ENCODE measurements at places on chromosomes 12 and 14. TPM values are rescaled to one million over a fixed set of nuclear protein-coding genes. Genes with fewer than 3 reads are reported as not detected.

DNA sequence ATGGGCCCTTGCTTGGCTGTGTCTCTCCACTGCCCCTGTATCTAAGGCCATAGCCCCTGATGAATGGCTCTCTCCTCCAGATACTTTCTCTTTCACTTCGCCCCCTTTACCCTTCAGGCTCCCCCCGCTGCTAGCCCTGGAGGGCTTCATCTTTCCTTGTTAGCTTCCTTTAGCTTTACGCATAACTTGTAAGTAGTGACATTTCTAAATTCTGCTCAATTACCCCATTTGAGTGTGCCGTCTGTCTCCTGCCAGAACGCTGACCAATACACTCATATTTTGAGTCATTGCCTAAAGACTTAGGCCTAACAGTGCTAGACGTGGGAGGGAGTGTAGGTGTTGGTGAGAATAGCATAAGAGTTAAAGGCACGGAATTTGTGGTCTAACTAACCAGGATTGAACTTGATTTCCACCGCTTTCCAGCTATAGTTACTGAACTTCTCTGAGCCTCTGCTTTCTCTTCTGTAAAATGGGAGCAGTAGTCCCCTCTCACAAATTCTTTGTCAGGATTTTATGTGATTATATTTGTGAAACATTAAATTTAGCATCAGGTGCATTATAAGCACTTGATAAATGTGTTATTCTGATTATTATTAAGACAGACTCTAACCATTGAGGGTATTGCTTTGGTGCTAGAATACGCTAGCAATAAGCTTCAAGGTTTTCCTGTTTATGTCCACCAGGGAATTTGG lies 129.3 kb downstream of the ZFP36L1 start:
- H3K4me3 ChIP-seq, result peak overlapping the region; percentile 34
- no peaks in the 10 kb centered on the region for H3K27me3 ChIP-seq
- peaks cover 53% of the 10 kb centered on the region for H3K4me1 ChIP-seq

DNA sequence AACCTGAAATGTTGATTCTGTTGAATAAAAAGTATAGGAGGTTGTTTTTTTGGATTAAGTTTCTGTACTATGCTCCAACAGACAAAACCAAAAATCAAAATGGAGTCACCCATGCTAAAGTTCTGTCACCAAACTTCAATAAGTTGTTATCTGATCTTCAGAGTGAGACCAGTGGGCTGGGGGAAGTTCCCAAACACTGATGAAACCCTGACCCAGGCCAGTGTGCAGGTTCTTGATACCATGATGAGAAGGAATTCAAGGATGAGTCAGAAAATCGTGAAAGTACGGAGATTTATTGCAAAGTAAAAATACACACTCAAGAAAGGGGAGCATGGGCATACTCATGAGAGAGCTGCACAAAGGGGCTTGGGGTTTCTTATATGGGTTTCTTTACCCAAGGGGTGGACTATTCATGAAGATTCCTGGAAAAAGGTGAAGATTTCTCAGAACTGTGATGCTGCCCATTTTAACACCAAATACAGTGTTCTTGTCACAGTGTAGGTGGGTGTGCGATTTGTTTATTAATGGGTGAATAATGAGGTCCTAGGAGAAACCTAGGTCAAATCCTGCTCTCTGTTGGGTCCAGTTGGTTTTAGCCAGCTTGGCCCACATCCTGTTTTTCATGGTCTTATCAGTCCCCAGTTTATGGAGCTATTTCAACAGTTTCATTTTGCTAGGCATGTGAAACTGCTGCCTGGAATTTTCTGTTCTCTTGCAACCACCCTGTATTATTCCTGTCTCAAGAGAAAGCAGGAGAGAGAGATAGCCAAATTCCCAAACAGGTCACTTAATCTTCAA lies 27.5 kb upstream of the DENND5B start:
- no peak overlapping the region for H3K4me3 ChIP-seq
- H3K27me3 ChIP-seq, result peaks cover 1% of the 10 kb centered on the region
- H3K27ac ChIP-seq, result no peak overlapping the region
- no peaks in the 10 kb centered on the region for H3K36me3 ChIP-seq

DNA sequence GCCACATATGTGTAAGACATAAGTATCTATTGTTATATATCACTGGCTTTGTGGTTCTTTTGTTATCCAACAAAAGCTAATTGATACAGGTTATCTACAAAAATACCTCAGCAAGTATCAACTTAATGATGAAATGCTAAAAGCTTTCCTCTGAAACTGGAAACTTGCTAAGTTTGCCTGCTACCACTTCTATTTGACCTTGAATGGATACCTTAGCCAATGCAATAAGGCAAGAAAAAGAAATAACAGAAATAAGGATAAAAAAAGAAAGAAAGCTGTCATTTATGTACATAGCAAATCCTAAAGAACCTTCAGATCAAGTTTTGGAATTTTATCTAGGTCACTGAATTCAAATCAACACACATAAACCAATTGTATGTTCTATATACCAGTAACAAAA lies 35.5 kb upstream of the RASSF3 start:
- no peak for DNase-seq
- peaks cover 4% of the 10 kb centered on the region for H3K4me1 ChIP-seq
- H3K36me3 ChIP-seq, result no peaks in the 10 kb centered on the region
- H3K4me3 ChIP-seq, result no peak overlapping the region

DNA sequence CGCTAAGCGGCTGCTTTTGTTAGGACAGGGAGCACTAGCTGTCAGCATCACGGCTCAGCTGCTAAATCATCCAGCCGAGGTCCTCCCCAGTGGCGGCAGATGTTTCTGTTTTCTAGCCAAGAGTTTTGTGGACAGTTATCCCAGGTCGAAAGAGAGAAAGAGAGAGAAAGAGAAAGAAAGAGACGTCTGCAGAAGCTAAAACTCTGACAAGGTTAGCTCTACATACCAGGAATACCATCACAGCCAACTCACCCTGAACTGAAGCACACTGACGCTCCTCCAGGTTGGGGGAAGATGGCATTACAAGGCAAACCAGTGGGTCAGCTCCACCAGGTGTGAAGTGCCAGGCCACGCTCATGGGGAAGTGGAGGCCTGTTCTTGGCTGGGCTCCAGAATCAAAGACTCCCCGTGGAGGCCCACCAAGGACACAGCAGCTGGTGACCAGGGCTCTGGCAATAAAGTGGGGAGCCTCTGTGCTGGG lies 64.9 kb upstream of the DICER1 start:
- H3K27ac ChIP-seq, result no peak overlapping the region
- H3K4me3 ChIP-seq, result no peak overlapping the region
- no peaks in the 10 kb centered on the region for H3K36me3 ChIP-seq
- H3K27me3 ChIP-seq, result no peaks in the 10 kb centered on the region
- DNase-seq, result no peak
- H3K4me1 ChIP-seq, result no peaks in the 10 kb centered on the region

DNA sequence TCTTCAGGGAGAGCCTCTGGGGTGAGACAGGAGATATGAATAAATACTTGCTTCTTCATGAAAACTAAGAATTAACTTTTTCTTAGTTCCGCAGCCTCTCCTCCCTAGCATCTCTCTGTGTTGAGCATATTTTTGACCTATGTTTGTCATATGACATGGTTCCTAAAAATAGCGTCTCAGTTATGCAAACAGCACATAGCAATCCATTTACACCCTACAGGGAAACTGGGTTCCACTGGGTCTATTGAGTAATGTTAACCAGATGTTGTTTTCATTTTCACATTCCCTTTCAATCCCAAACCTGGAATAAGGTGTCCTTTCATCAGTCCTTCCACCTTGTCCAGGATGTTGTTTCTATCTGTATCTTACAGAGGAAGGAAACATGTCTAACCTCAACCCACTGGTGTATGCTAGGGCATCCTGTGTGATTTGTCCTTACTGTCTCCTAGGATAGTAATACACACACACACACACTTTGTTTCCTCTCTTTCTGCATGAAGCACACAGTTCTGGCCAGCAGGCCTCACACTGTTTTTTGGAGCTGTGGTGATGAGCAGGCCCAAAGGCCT lies 1543.5 kb downstream of the AACS start:
- no peaks in the 10 kb centered on the region for H3K27me3 ChIP-seq
- no peak overlapping the region for H3K4me3 ChIP-seq
- H3K36me3 ChIP-seq, result no peaks in the 10 kb centered on the region
- no peak overlapping the region for H3K27ac ChIP-seq

DNA sequence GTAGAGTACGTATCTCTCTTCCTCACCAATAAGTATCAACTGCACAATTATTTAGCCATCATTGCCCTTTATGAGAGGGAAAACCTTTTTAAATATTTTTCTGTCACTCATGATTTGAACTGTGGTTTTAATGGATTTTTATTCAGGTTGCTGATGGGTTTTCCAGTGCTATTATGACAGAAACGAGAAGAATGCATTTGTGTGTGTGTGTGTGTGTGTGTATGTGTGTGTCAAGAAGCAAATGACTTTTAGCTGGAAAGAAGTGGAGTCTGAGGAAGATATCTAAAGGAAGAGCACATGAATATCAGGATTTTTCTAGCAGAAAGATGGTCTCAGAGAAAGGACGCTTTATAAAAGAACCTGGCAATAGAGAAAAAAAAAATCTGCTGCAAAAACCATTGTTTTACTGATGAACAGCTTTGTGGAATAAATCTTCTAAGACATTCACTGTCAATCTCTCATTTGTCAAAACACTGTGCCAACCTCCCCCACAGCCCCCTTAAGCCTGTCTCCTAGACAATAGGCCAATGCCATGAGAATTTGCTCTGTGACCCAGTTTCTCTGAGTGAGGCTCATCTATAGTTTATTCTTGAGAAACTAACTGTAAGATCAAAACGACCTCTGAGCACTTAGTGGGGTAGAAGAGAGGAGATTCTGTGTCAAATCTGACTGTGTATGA lies 417.7 kb downstream of the FLRT2 start:
- no peak for DNase-seq
- H3K27me3 ChIP-seq, result no peaks in the 10 kb centered on the region
- no peak overlapping the region for H3K4me3 ChIP-seq
- H3K27ac ChIP-seq, result no peak overlapping the region
- peaks cover 5% of the 10 kb centered on the region for H3K36me3 ChIP-seq

GRCh38 chr12:42284876-42285275 lies 41.0 kb downstream of the ZCRB1 start:
- H3K27me3 ChIP-seq, result peaks cover 2% of the 10 kb centered on the region
- no peak for DNase-seq
- no peaks in the 10 kb centered on the region for H3K36me3 ChIP-seq

- H3K27ac ChIP-seq, result no peak overlapping the region
- no peak for DNase-seq
- no peak overlapping the region for H3K4me3 ChIP-seq
- H3K4me1 ChIP-seq, result no peaks in the 10 kb centered on the region
Observed at GRCh38 chr12:101655393-101655792, 42.0 kb upstream of the CHPT1 start.

- H3K27me3 ChIP-seq, result no peaks in the 10 kb centered on the region
- peaks cover 43% of the 10 kb centered on the region for H3K36me3 ChIP-seq
- peak; percentile 49 for DNase-seq
- peak overlapping the region; percentile 76 for H3K27ac ChIP-seq
- peaks cover 61% of the 10 kb centered on the region for H3K4me1 ChIP-seq
Observed at GRCh38 chr14:105019861-105020814, 745 bp downstream of the CDCA4 start.

DNA sequence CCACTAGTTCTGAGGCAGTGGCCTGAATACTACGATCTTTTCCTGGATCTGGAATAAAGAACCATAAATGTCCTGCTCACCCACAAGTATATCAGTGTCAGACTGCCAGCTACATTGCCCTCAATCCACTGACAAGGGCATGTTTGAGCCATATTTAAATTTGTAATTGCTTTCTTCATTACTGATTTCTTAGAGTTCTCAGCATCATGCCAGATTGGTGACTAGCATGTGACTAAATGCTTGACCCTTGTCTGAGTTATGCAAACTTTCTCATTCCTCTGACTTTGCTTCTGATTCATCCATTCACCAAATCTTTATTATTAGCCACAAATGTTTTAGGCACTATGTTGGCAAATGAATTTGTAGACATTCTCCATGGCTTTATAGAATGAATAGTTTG lies 143.6 kb upstream of the SLC16A7 start:
- H3K27ac ChIP-seq, result no peak overlapping the region
- no peak for DNase-seq
- no peaks in the 10 kb centered on the region for H3K27me3 ChIP-seq
- no peaks in the 10 kb centered on the region for H3K4me1 ChIP-seq
- no peaks in the 10 kb centered on the region for H3K36me3 ChIP-seq
- H3K4me3 ChIP-seq, result no peak overlapping the region

GRCh38 chr12:100987552-100988521 lies 193.3 kb downstream of the ANO4 start:
- H3K27ac ChIP-seq, result no peak overlapping the region
- DNase-seq, result no peak
- H3K27me3 ChIP-seq, result no peaks in the 10 kb centered on the region
- no peak overlapping the region for H3K4me3 ChIP-seq
- peaks cover 3% of the 10 kb centered on the region for H3K4me1 ChIP-seq

DNA sequence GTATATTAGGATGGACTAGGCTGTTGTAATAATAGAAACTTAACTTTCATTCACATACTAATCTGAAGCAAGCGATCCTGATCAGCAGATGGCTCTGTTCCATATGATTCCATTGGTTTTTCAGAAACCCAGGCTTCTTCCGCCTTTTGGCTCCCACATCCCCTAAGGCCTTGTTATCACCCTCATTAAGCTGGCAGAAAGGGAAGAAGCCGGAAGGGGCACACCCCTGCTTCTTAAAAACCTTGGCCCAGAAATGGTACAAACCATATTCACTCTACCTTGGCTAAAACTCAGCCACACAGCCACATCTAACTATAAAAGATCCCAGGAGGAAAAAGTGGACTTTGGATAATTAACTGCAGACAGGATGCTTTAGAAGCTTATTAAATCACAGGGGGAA lies 329.2 kb downstream of the PCNX1 start:
- H3K4me1 ChIP-seq, result peaks cover 5% of the 10 kb centered on the region
- no peak overlapping the region for H3K27ac ChIP-seq
- no peak overlapping the region for H3K4me3 ChIP-seq
- H3K27me3 ChIP-seq, result peaks cover 14% of the 10 kb centered on the region
- H3K36me3 ChIP-seq, result no peaks in the 10 kb centered on the region

- no peak for DNase-seq
- H3K27me3 ChIP-seq, result peaks cover 11% of the 10 kb centered on the region
- H3K4me1 ChIP-seq, result no peaks in the 10 kb centered on the region
- no peak overlapping the region for H3K4me3 ChIP-seq
- H3K27ac ChIP-seq, result no peak overlapping the region
Observed at GRCh38 chr14:72686832-72687231, 207.1 kb downstream of the DPF3 start.

GRCh38 chr14:49959822-49960408 lies 67.0 kb downstream of the ARF6 start:
- no peaks in the 10 kb centered on the region for H3K27me3 ChIP-seq
- DNase-seq, result no peak
- H3K27ac ChIP-seq, result peak overlapping the region; percentile 38
- peaks cover 42% of the 10 kb centered on the region for H3K4me1 ChIP-seq
- no peak overlapping the region for H3K4me3 ChIP-seq

Gene RERG
- not detected for total RNA-seq

Gene ACOT6
- total RNA-seq, result not detected

Gene NEUROD4
- total RNA-seq, result not detected

Gene HSPA2
- 6.6 TPM for total RNA-seq

Gene PAH
- not detected for total RNA-seq

Gene COA8
- 33.5 TPM for total RNA-seq

Gene NELL2
- total RNA-seq, result 10.2 TPM

Gene KCNA5
- not detected for total RNA-seq
